ENCODE measurements at places on chromosomes 5 and 9.

GRCh38 chr9:76136986-76137385 is 246.5 kb downstream of the PCSK5 start:
- DNase-seq, result peak; percentile 52

GRCh38 chr5:151646334-151646733 is 40.4 kb downstream of the SPARC start:
- no peak for DNase-seq

DNA sequence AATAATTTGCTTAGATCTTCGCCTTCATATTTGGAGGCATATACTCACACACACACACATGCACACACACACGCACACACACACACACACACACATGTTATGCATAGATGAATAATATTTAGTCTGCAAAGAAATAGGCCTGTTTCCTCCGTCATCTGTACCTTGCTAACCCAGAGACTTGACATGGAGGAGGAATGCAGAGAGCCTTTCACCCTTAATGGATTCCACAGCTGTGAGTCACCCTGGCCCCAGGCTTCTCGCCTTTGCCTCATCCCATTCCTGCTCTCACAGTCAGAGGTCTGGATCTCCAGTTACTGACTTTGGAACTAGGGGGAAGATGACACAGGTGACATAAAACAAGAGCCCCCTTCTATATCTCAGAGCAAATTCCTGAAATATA is 29.7 kb downstream of the ZNF462 start:
- peak; percentile 95 for DNase-seq

GRCh38 chr5:132011622-132012343 is at the start of gene ACSL6:
TSS of gene ACSL6 (minus strand) at chr5:132011658. CDS start at chr5:132011553, 105 bp downstream.
- no peak for DNase-seq

DNA sequence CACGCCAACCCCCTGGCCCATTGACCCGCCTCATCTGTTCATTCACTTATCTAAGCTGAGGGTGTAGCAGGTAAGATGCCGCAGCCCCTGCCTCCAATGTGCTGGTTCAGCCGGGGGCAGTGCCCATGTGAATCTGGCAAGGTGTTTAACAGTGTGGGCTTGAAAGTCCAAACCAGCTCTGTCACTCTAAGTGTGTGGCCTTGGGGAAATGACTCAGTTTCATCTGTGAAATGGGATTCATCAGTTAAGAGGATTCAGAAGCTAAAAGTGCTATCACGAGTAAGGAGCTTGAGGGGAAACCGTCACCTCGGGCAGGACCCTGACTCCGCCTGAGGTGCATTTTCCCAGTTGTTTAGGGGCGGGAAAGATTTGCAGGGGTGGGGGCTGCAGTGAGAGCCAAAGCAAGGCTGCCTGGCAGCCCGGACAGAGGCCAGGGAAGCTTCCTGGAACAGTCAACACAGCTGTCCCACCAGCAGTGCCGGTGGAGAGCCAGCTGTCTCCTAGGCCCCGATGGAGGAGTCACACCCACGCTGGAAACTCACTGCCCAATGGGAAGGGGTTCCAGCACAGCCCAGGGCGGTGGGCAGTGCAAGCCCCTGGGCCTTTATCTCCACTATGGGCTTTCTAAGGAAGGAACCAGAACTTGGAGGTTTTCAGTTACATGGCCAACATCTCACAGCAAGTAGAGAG is 9.7 kb upstream of the URM1 start:
- no peak for DNase-seq

GRCh38 chr5:86500947-86501346 is 116.8 kb upstream of the COX7C start:
- peak; percentile 11 for DNase-seq

DNA sequence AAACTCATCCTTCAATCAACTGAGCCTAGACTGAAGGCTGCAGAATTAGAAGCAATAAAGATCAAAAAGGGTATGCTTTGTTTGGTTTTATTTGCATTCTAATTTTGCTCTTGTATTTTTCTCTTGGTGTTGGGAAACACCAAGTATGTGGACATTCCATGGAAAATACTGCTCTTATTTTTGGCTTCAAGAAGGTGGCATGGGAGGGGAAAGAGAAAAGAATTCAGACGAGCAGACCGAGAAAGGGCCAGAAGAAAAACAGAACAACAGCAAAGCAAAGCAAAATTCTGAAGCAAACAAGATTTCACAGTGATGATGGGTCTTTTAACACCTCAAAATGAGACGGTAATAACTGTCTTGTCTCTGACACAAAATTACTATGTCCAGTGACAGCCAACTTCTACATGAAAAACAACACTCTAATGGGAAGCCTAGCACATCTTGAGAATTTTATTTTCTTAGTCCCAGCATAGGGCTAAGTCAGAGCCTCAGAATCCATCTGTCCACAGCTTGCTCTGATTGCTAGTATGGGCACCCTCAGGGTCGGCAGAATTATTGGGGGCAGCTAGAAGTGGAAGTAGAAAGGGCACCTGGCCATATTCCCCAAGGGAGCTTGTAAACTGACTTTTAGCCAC is 26.8 kb downstream of the FREM1 start:
- no peak for DNase-seq

- peak; percentile 75 for DNase-seq
Measured at GRCh38 chr5:14665101-14665822, 744 bp downstream of the OTULIN start.

- DNase-seq, result no peak
Measured at GRCh38 chr5:57207681-57208080, 33.8 kb downstream of the GPBP1 start.

GRCh38 chr5:53219174-53219573 is 109.6 kb upstream of the MOCS2 start:
- no peak for DNase-seq

Measured in RKO (cell line).